Caco-2 (cell line): ENCODE measurements at places on chromosomes 5 and 9. TPM values are rescaled to one million over a fixed set of nuclear protein-coding genes. Genes with fewer than 3 reads are reported as not detected.

- DNase-seq: peak; percentile 26
Measured at GRCh38 chr5:98750693-98751092, 22.8 kb upstream of the RGMB start.

- no peak for DNase-seq
Measured at GRCh38 chr5:136162008-136162407, 29.4 kb downstream of the SMAD5 start.

DNA sequence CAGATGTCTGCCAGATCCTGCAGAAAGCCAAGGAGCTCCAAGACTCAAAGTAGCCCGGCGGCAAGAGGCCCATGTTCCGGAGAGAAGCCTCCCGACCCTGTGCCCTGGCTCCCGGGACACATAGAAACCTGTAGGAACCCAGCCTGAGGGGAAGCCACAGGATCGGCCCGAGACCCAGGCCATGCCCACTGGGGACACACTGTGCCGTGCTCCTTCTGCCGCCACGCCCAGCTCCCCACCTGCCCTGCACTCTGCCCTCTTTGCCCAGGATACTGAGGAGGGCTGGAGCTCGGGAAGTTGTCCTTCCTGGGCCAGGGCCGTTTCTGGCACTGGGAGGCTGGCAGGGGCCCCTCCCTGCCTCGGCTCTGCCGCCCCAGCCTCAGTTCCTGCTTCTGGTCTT lies 10.5 kb upstream of the ENDOG start:
- DNase-seq: no peak

- DNase-seq: no peak
Measured at GRCh38 chr5:58486290-58486689, 4.9 kb upstream of the GAPT start.

DNA sequence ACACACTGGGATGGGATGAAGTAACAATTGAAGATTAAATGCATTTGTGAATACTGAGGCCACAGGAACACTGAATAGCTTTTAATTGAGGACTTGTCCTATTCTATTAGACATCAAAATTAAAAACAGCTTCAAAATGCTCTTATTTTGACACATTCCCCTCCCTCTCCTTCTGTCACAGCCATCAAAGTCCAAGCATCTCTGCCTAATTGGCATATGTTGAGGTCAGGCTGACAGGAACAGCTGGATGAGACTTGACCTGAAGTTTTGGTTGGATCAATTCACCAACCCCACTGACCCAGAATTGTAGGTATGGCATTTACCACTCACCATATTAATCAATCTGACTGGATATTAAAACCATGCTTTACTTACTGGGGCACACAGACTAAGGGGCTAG lies 96.3 kb downstream of the PTCH1 start:
- no peak for DNase-seq

- no peak for DNase-seq
Measured at GRCh38 chr9:73011956-73012355, 59.1 kb upstream of the ALDH1A1 start.

GRCh38 chr9:89134709-89135108 lies 43.9 kb downstream of the SHC3 start:
- no peak for DNase-seq

- no peak for DNase-seq
Measured at GRCh38 chr5:127870914-127871313, 167.7 kb downstream of the CCDC192 start.

DNA sequence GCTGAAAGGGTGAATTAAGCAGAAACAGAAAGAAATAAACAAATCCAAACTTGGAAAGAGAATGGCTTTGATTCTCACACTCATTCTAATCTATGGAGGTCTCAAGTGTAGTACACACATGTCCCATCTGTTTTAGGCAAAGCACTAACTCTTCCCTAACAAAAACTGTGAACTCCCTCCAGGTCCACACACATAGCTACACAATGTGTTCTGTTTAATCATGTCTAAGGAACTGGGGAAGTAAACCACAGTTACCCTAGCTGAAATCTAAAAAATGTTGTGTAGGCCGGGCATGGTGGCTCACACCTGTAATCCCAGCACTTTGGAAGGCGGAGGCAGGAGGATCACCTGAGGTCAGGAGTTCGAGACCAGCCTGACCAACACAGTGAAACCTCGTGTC lies 118.7 kb upstream of the FST start:
- no peak for DNase-seq

- DNase-seq: no peak
Measured at GRCh38 chr9:113964495-113965170, 88.5 kb downstream of the ZNF618 start.

GRCh38 chr5:87170799-87171198 lies 96.9 kb upstream of the RASA1 start:
- no peak for DNase-seq

- no peak for DNase-seq
Measured at GRCh38 chr9:132857031-132857430, 21.1 kb downstream of the AK8 start.

- DNase-seq: no peak
Measured at GRCh38 chr9:131281119-131281965, 5.0 kb upstream of the FAM78A start.

GRCh38 chr9:111163716-111164389 lies 125.6 kb upstream of the LPAR1 start:
- no peak for DNase-seq

GRCh38 chr5:99305045-99305580 lies 376.3 kb upstream of the CHD1 start:
- no peak for DNase-seq

- no peak for DNase-seq
Measured at GRCh38 chr5:154818471-154819116, 31.8 kb downstream of the FAXDC2 start.

GRCh38 chr9:105879181-105879580 lies 184.8 kb downstream of the TMEM38B start:
- no peak for DNase-seq

DNA sequence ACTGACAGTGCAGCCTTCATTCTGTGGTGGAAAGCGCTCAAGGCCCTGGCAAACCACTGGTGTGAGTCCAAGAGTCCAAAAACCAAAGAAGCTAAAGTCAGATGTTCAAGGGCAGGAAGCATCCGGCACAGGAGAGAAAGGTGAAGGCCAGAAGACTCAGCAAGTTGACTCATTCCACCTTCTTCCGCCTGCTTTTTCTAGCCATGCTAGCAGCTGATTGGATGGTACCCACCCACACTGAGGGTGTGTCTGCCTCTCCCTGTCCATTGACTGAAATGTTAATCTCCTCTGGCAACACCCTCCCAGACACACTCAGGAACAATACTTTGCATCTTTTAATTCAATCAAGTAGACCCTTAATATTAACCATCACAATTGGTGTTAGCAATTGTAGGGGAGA lies 296.1 kb downstream of the NDUFS4 start:
- DNase-seq: no peak

- DNase-seq: no peak
Measured at GRCh38 chr9:88642336-88642735, 107.4 kb downstream of the NXNL2 start.

Gene THG1L
- 19.8 and 22.9 TPM in 2 replicates for total RNA-seq

Gene MXD3
- 19.8 and 20.6 TPM in 2 replicates for total RNA-seq

Gene EGFL7
- total RNA-seq: 30.2 and 30.4 TPM in 2 replicates

Gene ABCA1
- 14.0 and 20.7 TPM in 2 replicates for total RNA-seq

Gene SLC6A7
- not detected in 2 replicates for total RNA-seq

Gene PCA3
- not detected in 2 replicates for total RNA-seq

Gene NOXA1
- 7.3 and 8.6 TPM in 2 replicates for total RNA-seq

Gene TMEM215
- total RNA-seq: not detected in 2 replicates

Gene LVRN
- 0.27 and 0.42 TPM in 2 replicates for total RNA-seq

Gene PHYHD1
- 0.59 and 0.63 TPM in 2 replicates for total RNA-seq

Gene GARIN3
- not detected in 2 replicates for total RNA-seq

Gene RLN2
- 1.9 and 3.4 TPM in 2 replicates for total RNA-seq

Gene RNF183
- total RNA-seq: 1.5 and 3.3 TPM in 2 replicates
